ENCODE measurements at places on chromosomes 4 and X.

- no peak overlapping the region for H3K4me3 ChIP-seq
- H3K4me1 ChIP-seq: no peaks in the 10 kb centered on the region
- no peaks in the 10 kb centered on the region for H3K27me3 ChIP-seq
These were observed 56.4 kb downstream of the USP38 start for GRCh38 chr4:143240939-143241679.

GRCh38 chrX:9654929-9655328 is 110.7 kb downstream of the GPR143 start:
- H3K4me3 ChIP-seq: no peak overlapping the region
- H3K27me3 ChIP-seq: no peaks in the 10 kb centered on the region
- H3K36me3 ChIP-seq: peaks cover 9% of the 10 kb centered on the region
- H3K4me1 ChIP-seq: no peaks in the 10 kb centered on the region
- no peak overlapping the region for H3K27ac ChIP-seq

DNA sequence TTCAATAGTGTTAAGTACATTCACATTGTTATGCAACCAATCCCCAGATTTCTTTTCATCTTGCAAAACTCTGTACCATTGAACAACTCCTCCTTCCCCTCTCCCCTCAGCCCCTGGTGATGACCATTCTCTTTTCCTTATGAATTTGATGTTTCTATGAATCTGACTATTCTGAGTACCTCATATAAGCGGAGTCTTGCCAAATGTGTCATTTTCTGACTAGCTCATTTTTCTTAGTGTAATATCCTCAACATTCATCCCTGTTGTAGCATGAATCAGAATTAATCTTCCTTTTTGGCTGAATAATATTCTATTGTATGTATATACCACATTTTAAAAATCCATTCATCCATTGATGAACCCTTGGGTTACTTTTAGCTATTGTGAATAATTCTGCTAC is 34.0 kb downstream of the SMIM20 start:
- no peak overlapping the region for H3K4me3 ChIP-seq
- no peak overlapping the region for H3K27ac ChIP-seq
- no peaks in the 10 kb centered on the region for H3K27me3 ChIP-seq
- no peak for DNase-seq
- H3K4me1 ChIP-seq: no peaks in the 10 kb centered on the region

- H3K4me3 ChIP-seq: no peak overlapping the region
- H3K36me3 ChIP-seq: no peaks in the 10 kb centered on the region
- no peaks in the 10 kb centered on the region for H3K27me3 ChIP-seq
- no peaks in the 10 kb centered on the region for H3K4me1 ChIP-seq
These were observed 133.9 kb upstream of the ZXDA start for GRCh38 chrX:58044130-58044529.

- no peaks in the 10 kb centered on the region for H3K4me1 ChIP-seq
- no peak overlapping the region for H3K27ac ChIP-seq
- H3K4me3 ChIP-seq: no peak overlapping the region
- H3K36me3 ChIP-seq: peaks cover 11% of the 10 kb centered on the region
These were observed 180.6 kb upstream of the MAP3K15 start for GRCh38 chrX:19695884-19696283.

DNA sequence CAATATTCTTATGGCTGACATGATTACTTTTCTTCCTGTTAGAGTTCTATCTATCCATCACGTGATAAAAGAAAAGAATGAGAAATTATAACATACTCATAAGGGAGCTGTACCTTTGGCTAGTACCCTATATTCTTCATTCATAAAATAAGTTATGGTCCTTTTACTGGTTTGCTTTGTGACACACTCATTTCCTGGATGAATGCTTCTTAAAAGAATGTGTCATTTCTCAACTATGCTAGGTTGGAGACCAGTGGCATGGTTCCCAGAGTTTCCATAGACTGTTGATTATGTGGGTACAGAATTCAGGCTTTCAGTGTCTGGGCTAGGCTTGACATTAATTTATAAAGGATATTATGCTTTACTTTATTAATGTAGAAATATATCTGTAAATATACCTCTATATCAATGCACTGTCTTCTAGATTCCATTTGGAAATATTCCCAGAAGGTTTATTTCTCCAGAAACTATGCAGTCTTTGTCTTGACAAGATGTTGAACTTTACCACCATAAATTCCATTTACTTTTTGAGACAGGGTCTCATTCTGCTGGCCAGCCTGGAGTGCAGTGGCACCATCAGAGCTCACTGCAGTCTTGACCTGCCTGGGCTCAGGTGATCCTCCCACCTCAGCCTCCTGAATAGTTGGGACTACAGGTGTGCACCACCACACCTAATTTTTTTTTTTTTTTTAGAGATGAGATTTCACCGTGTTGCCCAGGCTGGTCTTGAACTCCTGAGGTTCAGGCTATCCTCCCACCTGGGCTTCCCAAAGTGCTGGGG is 23.8 kb downstream of the NUDT6 start:
- no peak overlapping the region for H3K27ac ChIP-seq
- H3K4me3 ChIP-seq: no peak overlapping the region
- H3K4me1 ChIP-seq: no peaks in the 10 kb centered on the region
- H3K36me3 ChIP-seq: no peaks in the 10 kb centered on the region
- no peak for DNase-seq

DNA sequence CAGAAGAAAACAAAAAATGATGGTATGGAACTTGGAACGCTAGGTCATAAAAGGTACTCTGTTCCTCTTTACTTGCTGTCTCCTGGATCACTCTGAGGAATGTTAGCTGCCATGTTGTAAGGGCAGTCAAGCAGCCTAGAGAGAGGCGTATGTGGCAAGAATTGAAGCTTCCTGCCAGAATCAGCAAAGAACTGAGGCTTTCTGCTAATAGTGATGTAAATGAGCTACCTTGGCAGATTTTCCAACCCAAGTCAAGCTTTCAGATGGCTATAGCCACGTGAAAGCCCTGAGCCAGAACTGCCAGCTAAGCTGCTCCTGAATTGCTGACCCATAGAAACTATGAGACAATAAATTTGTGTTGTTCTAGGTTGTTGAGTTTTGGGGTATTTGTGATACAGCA is 38.7 kb downstream of the AASDH start:
- H3K27me3 ChIP-seq: no peaks in the 10 kb centered on the region
- no peak for DNase-seq
- H3K27ac ChIP-seq: no peak overlapping the region
- H3K4me3 ChIP-seq: no peak overlapping the region
- no peaks in the 10 kb centered on the region for H3K4me1 ChIP-seq
- H3K36me3 ChIP-seq: no peaks in the 10 kb centered on the region

DNA sequence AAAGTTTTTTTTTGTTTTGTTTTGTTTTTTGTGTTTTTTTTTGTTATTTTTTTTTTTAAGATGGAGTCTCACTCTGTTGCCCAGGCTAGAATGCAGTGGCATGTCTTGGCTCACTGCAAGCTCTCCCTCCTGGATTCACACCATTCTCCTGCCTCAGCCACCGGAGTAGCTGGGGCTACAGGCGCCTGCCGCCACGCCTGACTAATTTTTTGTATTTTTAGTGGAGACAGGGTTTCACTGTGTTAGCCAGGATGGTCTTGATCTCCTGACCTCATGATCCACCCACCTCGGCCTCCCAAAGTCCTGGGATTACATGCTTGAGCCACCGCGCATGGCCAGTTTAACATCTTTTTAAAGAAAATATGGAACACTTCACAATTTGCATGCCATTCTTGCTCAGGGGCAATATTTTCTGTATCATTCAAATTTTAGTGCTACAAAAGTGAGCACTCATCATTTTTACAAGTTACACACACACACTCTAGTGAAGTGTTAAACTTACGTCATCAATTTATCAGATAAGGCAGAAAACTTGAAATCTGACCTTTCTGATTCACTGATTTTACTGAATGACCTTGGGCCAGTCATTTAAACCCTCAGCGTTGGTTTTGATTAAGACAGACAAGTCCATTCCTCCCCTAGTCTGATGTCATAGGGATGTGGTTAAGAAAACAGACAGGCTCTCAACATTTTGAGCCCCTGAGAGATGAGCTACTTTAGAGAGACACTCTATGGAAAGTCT is 61.2 kb downstream of the TRIM2 start:
- no peaks in the 10 kb centered on the region for H3K4me1 ChIP-seq
- no peak overlapping the region for H3K4me3 ChIP-seq
- H3K36me3 ChIP-seq: no peaks in the 10 kb centered on the region
- no peaks in the 10 kb centered on the region for H3K27me3 ChIP-seq

GRCh38 chr4:13527192-13527980 is 16.9 kb downstream of the NKX3-2 start:
- H3K4me3 ChIP-seq: no peak overlapping the region
- H3K36me3 ChIP-seq: no peaks in the 10 kb centered on the region
- no peak overlapping the region for H3K27ac ChIP-seq
- DNase-seq: no peak
- peaks cover 92% of the 10 kb centered on the region for H3K27me3 ChIP-seq

GRCh38 chrX:27565992-27566391 is 24.2 kb upstream of the DCAF8L2 start:
- DNase-seq: no peak
- H3K27me3 ChIP-seq: no peaks in the 10 kb centered on the region
- no peak overlapping the region for H3K27ac ChIP-seq
- no peaks in the 10 kb centered on the region for H3K36me3 ChIP-seq

- no peak overlapping the region for H3K27ac ChIP-seq
- H3K4me3 ChIP-seq: no peak overlapping the region
- no peaks in the 10 kb centered on the region for H3K36me3 ChIP-seq
- peaks cover 3% of the 10 kb centered on the region for H3K4me1 ChIP-seq
These were observed 28.5 kb downstream of the MOB1B start for GRCh38 chr4:70930530-70931256.

GRCh38 chr4:143514497-143514896 is 995 bp downstream of the SMARCA5 start:
- no peaks in the 10 kb centered on the region for H3K4me1 ChIP-seq
- H3K27ac ChIP-seq: peak overlapping the region; percentile 91
- no peaks in the 10 kb centered on the region for H3K27me3 ChIP-seq
- peak; percentile 2 for DNase-seq
- H3K4me3 ChIP-seq: peak overlapping the region; percentile 98

- H3K36me3 ChIP-seq: peaks cover 4% of the 10 kb centered on the region
- no peak for DNase-seq
- peaks cover 28% of the 10 kb centered on the region for H3K4me1 ChIP-seq
- no peak overlapping the region for H3K27ac ChIP-seq
These were observed 30.7 kb downstream of the SEPTIN11 start for GRCh38 chr4:76980261-76980660.

DNA sequence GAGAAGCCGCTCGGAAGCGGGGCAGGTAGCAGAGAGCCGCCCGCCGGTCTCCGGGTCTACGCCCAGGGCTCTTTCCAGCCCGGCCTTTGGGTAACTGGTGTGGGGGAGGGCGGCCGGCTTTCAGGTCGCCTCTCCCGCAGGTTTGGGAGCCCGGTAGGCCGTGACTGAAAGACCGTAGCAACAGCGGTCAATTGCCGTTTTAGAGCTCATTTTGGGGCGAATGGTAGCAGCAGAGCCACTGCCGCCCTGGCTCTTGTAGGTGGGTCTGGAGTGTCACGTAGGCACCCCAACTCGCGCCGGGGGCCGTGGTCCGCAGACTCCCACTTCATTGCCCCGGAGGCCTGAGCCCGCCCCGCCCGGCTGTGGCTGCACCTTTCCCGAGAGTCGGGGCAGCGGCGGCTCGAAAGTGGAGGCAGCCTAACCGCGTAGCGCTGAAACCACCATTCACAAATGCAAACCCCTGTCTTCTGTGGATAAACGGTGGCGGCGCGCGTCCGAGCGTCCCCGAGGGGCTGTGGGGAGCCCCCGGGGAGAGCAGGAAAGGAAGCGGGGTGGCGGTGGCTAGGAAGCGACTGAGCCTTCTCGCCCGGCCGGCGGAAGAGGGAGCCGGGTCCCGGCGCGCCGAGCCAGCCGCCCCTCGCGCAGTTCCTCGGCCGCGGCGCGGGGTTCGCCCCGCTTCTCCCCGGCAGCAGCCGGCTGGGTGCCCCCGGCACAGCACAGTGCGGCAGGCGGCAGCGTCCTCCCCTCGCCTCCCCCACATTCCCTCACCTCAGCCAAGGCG is 2185.1 kb upstream of the TENM3 start:
- no peak for DNase-seq
- H3K4me3 ChIP-seq: peak overlapping the region; percentile 79
- H3K36me3 ChIP-seq: no peaks in the 10 kb centered on the region
- no peak overlapping the region for H3K27ac ChIP-seq
- H3K27me3 ChIP-seq: peaks cover 11% of the 10 kb centered on the region

DNA sequence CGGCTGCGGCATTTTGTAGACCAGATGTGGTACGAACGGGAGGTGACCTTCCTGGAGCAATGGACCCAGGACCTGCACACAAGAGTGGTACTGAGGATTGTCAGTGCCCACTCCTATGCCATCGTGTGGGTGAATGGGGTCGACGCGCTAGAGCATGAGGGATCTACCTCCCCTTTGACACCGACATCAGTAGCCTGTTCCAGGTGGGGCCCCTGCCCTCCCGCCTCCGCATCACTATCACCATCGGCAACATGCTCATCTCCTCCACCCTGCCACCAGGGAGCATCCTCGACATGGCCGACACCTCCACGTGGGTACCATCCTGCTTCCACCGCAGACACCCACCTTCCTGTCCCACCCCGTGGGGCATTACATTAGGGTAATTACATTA is 46.2 kb downstream of the SMARCA5 start:
- H3K36me3 ChIP-seq: no peaks in the 10 kb centered on the region
- no peak overlapping the region for H3K27ac ChIP-seq
- no peak for DNase-seq
- no peaks in the 10 kb centered on the region for H3K27me3 ChIP-seq
- no peaks in the 10 kb centered on the region for H3K4me1 ChIP-seq

DNA sequence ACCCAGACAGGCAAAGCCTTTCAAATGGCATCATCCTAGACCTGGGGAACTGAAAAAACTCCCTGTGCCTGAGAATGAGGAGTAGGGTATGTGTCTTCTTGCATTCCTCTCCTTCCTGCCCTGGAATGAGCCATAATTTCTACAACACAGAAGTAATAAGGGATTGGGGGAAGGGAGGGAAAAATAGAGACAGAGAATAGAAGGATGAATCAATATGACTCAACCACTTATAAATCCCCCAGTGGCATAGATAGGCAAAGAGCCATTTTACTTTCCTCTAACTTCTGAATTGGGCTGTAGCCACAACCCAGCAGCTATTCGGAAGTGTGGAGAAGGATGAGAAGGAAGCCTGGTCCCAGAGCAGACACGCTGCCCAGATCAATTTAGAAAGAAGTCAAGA is 99.9 kb downstream of the NHS start:
- no peaks in the 10 kb centered on the region for H3K36me3 ChIP-seq
- DNase-seq: no peak
- H3K4me1 ChIP-seq: no peaks in the 10 kb centered on the region
- no peaks in the 10 kb centered on the region for H3K27me3 ChIP-seq
- H3K4me3 ChIP-seq: no peak overlapping the region
- no peak overlapping the region for H3K27ac ChIP-seq

DNA sequence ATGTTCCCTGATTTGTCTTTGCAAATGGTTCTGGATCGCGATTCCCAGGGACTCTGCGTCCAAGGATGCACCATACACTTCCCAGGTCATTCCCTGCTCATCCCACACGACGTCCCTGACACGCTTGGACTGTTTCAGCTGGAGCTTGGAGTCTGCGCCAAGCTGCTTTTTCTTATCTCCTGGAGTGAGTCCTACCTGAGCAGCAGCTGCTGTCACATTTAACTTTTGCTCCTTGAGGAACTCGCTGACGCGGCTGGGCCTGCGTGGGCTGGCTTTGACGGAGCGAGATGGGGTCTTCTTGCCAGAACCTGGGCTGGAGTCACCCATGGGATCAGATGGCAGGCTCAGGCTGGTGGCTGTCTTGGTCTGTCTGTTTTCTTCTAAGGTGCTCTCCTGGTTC is 59.6 kb downstream of the GPRIN3 start:
- no peak overlapping the region for H3K27ac ChIP-seq
- H3K4me1 ChIP-seq: no peaks in the 10 kb centered on the region
- no peak overlapping the region for H3K4me3 ChIP-seq
- no peak for DNase-seq

- no peaks in the 10 kb centered on the region for H3K36me3 ChIP-seq
- no peak overlapping the region for H3K27ac ChIP-seq
- H3K4me3 ChIP-seq: no peak overlapping the region
- no peaks in the 10 kb centered on the region for H3K4me1 ChIP-seq
- no peaks in the 10 kb centered on the region for H3K27me3 ChIP-seq
These were observed 141.1 kb downstream of the MAML3 start for GRCh38 chr4:140012688-140013486.

All from trophoblast cell (in vitro differentiated cells and primary cell).